ENCODE measurements at places on chromosomes 16 and 17.

DNA sequence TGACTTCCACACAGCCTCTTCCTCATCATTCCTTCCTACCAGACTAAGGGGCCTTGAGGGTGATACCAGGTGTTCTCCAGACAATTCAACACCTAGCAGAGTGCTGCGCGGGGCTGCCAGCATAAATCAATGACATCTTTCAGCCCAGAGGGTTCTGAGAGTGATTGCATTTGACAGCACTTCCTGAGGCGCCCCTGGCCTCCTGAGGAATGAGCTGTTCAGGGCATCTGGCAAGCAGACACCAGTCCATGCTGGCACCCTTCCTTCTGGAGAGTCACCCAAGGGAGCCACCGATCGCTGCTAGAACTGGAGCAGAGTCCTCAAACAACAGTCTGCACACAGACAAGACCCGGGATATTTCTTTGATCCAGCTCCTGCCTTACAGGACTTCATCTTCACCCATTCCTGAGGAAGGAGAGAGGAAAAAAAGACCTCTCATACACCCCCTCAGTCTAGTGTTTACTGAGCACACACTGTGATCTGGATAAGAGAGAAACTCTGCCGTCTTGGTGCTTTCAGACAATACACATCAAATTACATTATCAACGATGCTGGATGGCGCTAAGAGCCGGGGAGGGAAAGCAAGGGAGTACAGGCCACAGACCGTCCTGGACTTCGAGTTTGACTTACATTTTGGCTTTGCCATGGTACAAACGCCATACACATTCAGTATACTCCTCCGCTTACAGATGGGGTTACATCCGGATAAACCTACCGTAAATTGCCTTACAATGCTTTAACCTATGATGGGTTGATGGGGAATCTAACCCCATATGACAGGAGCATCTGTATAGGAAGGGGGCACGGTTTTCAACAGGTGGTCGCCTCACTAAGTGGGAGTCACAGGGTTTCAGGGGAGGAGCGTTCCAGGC, 23.0 kb downstream of the NPTX1 start:
- peak; percentile 14 for DNase-seq

DNA sequence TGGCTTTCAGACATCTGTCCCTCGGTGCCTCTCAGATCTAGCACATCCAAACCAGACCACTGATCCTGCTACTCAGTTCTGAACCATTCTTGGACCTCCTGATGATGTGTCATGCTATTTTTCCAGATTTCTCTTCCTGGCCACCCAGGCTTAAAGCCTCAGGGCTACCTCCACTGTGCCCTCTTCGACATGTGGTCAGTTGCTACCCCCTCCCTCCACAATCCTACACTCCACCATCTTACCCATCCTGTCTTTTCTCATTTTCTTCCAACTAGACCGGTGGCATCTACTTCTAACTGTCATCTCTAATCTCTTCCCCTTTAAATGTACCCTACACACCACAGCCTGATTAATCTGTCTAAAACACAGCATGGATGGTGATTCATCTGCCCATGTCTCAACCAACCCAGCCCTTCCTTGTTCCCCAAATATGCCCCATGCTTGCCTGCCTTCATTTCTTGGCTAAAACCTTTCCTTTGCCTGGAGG, 478.6 kb downstream of the SLC39A11 start:
- peak; percentile 59 for DNase-seq

GRCh38 chr16:85445779-85446222, 167.3 kb upstream of the GSE1 start:
- DNase-seq = no peak

- DNase-seq = no peak
Observed at GRCh38 chr17:73256220-73256619, 5.5 kb downstream of the CPSF4L start.

GRCh38 chr17:42833767-42834422, 698 bp downstream of the PSME3 start:
- DNase-seq = no peak

DNA sequence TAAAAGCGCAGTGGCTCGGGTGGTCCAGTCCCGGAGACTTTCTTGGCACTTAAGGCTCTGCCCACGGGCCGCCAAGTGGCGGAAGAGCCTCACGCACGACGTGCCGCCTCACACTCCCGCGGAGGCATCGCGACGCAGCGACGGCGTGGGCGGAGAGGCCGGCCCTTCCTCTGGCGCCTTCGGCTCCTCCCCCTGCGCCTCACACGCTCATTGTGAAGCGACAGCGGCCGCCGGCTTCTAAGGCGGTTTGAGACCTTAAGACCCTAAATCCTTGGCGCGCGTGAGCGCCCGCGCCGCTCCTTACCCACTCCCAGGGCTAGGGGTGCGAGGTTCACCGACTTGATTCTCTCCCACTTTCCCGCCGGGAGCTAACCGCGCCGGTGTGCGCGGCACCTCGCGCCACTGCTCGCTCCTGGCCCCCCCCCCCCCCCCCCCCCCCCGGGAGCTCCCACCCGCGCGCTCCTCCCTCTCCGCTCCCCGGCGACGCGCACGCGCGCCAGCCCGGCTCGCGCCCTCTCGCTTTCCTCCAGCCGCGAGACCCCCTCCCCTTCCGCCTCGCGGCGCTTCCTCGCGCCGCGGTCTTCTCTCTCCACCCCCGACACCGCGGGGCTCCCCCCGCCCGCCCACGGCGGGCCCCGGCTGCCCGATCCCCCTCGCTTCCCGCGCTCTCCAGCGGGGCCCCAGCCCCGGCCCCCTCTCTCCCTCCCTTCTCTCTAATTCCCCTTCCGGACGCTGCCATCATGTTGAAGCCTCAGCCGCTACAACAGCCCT, at the start of gene ATXN2L:
Gene ATXN2L, plus strand, starts transcription at position 480 of the 771 bp plus-strand sequence. Its CDS starts 261 bp downstream, at position 741.
- peak; percentile 98 for DNase-seq

GRCh38 chr17:43810823-43811222, 22.1 kb downstream of the MPP3 start:
- DNase-seq = no peak

GRCh38 chr17:75873587-75874322, 4.6 kb downstream of the TRIM47 start:
- DNase-seq = no peak

- DNase-seq = no peak
Observed at GRCh38 chr17:60422162-60422665, at the start of gene CHCT1. Gene CHCT1, plus strand, starts transcription at chr17:60422489. Its CDS starts 104 bp downstream, at chr17:60422593.

DNA sequence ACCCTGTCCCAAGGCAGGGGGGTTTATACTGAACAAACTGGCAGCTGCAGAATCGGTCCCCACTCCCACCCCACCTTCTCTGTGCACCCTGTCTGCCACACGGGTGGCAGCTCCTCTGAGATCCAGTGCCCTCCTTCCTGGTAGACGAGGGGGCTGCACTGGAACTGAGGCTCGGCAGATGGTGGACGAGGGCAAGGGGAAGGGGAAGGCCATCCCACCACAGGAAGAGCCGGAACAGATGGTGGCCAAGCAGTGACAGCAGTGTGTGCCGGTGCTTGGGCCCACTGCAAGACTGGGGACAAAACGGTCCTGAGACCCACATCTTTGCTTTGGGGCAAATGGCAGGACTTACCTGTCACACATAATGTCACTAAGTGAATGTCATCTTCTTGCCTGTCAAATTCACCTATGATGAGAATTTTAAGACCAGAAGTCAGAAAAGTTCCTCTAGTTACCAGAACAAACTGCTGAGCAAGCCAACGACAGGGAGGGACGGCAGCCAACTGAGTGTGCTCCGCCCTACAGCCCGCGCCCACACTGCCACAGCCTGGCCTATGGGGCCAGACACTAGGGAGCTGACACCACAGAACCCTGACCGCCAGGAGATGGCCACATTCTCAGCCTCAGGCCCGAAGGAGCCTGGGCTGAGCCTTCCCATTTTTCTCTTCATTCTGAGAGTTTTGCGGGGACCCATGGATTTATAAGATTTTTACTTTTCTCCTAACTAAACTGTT, 14.4 kb downstream of the NTAN1 start:
- peak; percentile 92 for DNase-seq

GRCh38 chr17:41013181-41013580, 4.3 kb upstream of the KRTAP3-1 start:
- DNase-seq = peak; percentile 85

GRCh38 chr16:24562811-24563210, 23.4 kb downstream of the RBBP6 start:
- DNase-seq = no peak

- DNase-seq = peak; percentile 94
Observed at GRCh38 chr17:41464682-41465081, 2.5 kb downstream of the KRT32 start.

DNA sequence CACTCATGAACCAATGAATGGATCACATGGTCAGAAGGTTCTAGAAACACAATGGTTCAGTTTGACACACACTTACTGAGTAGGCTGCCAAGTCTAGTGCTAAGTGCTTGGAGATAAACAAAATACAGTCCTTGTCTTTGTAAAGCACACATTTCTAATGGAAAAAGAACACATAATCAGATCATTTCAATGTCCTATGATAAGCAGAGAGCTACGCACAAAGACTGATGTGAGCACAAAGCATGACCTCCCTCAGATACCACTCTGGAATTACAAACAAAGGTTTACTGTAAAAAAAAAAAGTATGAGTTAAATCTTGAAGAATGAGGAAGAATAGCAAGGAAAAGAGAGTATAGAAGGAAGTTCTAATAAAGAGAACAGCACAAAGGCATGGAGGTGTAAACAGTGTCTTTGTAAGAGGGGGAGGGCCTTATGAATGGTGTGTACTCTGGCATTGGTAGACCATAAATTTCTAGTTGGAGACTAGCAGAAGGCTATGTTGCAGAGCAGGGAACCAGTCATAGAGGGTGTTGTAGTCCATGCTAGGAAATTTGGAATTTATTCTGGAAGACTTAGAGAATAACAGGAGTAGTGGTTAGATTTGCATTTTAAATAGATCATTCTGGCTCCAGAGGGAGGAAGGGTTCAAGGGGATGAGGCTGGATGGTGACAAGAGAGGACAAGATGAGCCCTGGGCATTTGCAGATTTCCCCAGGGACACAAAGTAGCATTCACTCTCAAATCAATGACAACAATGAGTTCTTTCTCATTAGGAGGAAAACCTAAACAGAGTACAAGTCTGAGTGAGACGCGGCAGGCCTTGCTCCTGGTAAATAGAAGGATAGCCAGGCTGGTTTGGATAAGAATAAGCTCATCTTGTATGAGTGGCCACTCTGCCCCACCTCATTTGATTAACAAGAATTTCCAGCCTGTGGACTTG, 468.0 kb downstream of the TOX3 start:
- DNase-seq = no peak

GRCh38 chr17:82118815-82119380, 20.9 kb upstream of the FASN start:
- DNase-seq = no peak

GRCh38 chr16:17328932-17329331, 141.8 kb downstream of the XYLT1 start:
- peak; percentile 52 for DNase-seq

GRCh38 chr17:57948555-57949420, 6.4 kb downstream of the CUEDC1 start:
- peak; percentile 95 for DNase-seq

DNA sequence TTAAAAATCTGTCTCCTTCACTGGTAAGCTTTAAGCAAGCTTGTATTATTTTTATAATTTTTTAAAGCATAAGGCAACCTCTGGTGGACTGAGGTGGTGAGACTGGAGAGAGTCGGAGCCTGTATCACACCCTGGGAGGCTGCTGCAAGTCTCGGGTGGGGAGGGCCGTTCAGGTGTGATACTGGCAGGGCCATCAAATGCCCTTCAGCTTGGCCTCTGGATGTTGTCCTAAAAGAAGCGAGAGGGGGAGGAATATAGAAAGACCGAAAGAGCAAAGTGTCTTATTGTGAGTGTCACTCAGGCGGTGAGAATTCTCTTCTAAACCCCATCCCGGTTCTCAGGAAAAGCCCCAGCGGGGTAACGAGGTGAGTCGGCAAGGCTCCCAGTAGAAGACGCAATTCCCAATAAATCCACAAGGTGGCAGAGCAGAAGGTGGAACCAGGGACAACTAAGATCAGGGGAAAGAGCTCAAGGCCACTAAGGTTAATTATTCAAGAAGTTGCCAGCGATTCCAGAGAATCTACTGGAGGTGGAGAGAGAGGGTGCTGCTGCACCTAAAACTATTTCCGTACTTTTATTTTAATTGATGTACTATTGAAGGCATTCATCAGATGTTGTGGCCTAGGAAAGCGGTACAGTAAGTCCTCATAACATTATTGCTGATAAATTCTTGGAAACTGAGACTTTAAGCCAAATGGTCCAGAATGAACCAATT, 14.1 kb downstream of the C17orf67 start:
- DNase-seq = peak; percentile 57

GRCh38 chr16:48498769-48499631, 111.0 kb downstream of the N4BP1 start:
- DNase-seq = peak; percentile 71

DNA sequence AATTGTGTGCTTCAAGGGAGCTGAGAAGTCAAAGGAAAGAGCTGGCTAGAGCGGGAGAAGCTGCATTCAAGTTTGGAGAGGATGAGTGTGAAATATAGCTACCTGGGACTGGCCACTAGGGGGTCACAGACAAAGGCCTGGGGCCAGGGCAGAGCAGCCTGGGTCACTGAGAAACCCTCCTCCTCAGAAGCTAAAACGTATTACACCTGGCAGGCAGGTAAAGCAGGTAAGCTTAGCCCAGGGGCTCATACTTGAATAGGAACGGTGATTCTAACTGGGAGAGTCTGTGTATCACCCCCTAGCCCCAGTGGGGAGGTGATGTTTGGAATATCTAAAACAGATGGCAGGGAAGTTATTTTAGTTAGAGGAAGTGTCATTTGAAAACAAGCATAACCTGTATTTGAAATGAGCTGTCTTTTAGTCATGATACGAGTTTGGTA, 6.8 kb downstream of the KRT37 start:
- DNase-seq = peak; percentile 29

DNA sequence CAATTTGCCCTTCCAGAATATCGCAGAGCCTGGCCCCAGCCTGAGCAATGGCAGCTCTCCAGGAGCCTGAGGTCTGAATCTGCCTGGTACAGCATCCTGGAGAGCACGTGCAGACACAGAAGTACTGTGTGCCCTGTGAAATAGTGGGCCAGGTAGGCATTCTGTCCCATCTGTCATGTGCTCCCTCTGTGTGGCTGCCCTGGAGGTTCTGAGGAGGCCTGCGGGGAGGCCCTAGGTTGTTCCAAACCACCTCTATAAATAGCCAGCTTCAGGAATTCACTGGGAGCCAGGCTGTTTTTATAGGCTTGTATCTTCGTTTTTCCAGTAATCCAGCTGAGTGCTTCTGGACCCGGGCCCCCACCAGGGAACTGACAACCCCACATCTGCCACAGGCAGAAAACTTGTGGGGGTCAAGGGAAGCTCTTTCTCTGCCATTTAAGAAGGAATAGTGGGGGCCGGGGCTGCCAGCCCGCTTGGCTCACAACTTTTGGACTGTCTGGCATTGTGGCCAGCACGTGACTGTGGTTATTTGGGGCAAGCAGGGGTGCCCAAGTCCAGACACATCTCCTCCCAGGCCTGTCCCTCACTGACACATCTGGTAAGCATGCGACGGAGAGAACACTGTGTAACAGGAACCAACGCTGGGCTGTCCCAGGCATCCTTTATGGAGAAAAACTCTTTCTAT, 356.3 kb upstream of the TNRC6C start:
- DNase-seq = peak; percentile 96

All from foreskin fibroblast (primary cell).